ENCODE measurements at places on chromosomes 3 and 15. TPM values are rescaled to one million over a fixed set of nuclear protein-coding genes. Genes with fewer than 3 reads are reported as not detected.

The FBXO40 gene
- polyA plus RNA-seq = 0.03 TPM

The IGDCC3 gene
- 8.6 TPM for polyA plus RNA-seq

The ACAN gene
- 3.1 TPM for polyA plus RNA-seq

The NTRK3 gene
- 15.6 TPM for polyA plus RNA-seq

The AGBL1 gene
- polyA plus RNA-seq = 0.10 TPM

The CNTN4 gene
- 29.0 TPM for polyA plus RNA-seq

The MYRIP gene
- 2.0 TPM for polyA plus RNA-seq

The SUCLG2 gene
- 104 TPM for polyA plus RNA-seq

The NMNAT3 gene
- 10.9 TPM for polyA plus RNA-seq

The MYO9A gene
- 32.4 TPM for polyA plus RNA-seq

The PSMD6 gene
- polyA plus RNA-seq = 129 TPM

The SLC12A1 gene
- 470 TPM for polyA plus RNA-seq

The LYZL4 gene
- not detected for polyA plus RNA-seq

The KIF15 gene
- 23.9 TPM for polyA plus RNA-seq

The TMEM266 gene
- polyA plus RNA-seq = 10.2 TPM

- no peak for DNase-seq
These were observed 164.3 kb downstream of the ECT2 start for GRCh38 chr3:172914854-172915253.

- no peak for DNase-seq
These were observed 5.6 kb downstream of the ITPKA start for GRCh38 chr15:41499109-41499851.

GRCh38 chr3:143924522-143925285 lies 46.9 kb upstream of the DIPK2A start:
- DNase-seq = no peak

DNA sequence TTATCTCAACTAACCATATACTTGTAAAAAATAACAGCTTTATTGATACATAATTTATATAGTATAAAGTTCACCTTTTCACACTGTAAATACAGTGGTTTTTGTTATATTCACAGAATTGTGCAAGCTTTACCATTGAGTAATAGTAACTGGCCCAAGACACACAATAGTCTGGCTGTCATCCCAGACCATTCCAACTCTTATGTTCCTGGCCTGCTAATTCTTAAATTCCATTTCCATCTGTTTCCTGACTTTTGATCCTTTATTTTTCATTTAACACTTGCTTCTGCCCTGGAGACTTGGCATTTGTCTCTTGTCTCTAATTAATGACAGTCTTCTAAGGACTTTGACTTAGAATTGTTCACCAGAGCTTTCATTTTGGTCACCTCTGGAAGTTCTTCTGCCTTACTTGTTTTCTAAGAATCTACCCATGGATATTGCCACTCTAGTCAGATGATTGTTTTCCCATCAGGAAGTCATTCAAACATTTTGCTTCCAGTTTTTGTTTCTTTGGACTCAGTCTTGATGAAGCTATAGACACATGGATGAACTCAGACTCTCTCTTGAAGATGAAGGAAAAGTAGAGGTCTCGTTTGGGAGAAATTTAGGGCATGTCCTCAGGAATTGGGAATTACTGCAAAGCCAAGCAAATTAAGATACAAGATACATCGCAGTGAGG lies 27.2 kb upstream of the PLSCR4 start:
- DNase-seq = peak; percentile 16

DNA sequence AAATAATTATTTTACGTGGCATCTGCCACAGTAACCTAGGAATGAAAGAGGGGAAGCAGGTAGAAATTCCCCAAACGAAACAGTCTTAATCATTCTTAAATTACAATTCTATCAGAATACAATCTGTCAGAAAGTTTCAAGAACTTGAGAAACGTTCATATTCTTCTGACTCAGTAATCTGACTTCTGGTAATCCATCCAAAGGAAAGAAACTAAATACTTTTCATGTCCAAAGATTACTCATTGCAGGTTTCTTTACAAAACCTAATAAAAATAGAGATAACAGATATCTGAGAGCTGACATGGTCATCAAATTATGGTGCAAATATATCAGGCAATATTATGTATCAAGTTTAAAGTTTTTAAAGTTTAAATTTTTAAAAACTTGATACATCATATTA lies 109.4 kb downstream of the DLG1 start:
- DNase-seq = no peak

GRCh38 chr3:119598410-119599098 lies 869 bp downstream of the PLA1A start:
- no peak for DNase-seq

DNA sequence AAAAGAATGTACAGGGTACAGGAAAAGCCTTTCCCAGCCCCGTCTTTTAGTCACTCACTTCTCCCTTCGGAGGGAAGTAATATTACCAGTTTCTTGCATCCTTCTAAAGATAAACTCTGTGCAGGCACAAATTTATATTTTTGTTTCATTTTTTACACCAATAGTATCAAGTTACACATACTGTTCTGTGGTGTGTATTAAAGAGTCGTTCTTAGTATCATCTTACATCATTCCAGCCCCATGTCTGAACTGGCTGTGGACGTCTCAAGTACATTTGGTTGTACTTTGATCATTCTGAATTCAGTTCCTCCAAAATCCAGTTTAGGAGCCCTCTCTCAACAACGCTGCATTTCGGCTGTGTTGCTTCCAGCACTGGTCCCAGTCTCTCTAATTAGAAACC lies 68.7 kb downstream of the LMLN start:
- no peak for DNase-seq

- no peak for DNase-seq
These were observed 33.0 kb downstream of the SLC35A5 start for GRCh38 chr3:112594856-112595255.

GRCh38 chr15:72907733-72908132 lies 124.2 kb upstream of the ADPGK start:
- peak; percentile 19 for DNase-seq

- DNase-seq = peak; percentile 35
These were observed 141.7 kb downstream of the RPLP1 start for GRCh38 chr15:69593981-69594966.

- no peak for DNase-seq
These were observed 3.2 kb downstream of the KCTD6 start for GRCh38 chr3:58495101-58495500.

- no peak for DNase-seq
These were observed 278.4 kb downstream of the UACA start for GRCh38 chr15:70484993-70485392.

DNA sequence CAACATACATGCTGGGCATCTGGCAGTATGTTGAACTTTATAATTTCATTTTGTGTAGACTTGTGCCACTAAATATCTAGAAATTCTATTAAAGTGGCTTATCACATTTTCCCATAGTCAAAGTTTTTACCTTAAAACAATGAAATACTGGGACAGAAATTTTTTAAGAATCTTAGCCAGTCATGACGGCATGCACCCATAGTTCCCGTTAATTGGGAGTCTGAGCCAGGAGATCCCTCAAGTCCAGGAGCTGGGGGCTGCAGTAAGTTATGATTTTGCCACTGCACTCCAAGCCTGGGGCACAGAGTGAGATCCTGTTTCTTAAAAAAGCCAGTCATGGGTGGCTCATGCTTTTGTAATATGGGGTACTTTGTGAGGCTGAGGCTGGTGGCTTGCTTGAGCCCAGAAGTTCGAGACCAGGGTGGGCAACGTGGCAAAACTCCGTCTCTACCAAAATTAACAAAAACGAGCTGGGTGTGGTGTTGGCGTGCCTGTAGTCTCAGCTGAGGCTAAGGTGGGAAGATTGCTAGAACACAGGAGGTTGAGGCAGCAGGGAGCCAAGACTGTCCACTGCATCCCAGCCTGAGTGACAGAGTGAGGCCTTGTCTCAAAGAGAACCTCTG lies 3.1 kb downstream of the RPSA start:
- no peak for DNase-seq

- no peak for DNase-seq
These were observed 269.5 kb upstream of the GBE1 start for GRCh38 chr3:82030916-82031315.

- DNase-seq = no peak
These were observed 2.4 kb downstream of the HACD3 start for GRCh38 chr15:65532738-65533051.

GRCh38 chr3:71903112-71903495 lies 118.2 kb upstream of the PROK2 start:
- DNase-seq = no peak

DNA sequence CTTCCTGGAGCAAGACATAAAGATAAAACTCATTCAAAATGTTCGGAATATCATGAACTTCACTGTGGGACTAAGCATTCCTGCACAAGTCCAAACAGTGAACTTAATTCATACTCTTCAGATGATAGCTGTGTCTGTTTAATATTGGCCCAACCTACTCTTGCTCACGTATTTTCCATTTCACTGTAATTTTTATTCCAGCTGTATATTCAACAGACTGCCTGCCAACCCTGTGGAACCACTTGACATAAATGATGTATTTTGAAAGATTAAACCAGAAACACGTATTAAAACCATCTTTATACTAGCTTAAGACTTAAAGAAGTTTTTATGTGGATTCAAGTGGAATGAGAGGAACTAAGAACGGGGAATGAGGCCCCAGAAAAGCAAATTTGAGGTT lies 172.5 kb downstream of the TMEM108 start:
- no peak for DNase-seq

DNA sequence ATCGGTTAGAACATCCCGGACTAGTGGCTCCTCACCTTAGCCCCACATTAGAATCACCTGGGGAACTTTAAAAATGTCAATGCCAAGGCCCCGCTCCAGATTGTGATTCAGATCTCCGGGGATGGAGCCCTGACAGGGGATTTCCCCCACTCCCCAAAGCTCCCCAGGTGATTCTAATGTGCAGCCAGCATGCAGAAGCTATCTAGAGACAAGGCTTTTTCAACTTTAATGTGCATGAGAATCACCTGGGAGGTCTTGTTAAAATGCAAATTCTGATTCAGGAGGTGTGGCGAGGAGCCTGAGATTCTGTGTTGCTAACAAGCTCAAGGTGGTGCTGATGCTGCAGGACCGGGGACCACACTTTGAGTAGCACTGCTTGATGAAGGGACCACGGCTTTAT lies 156.7 kb downstream of the RAB11A start:
- DNase-seq = no peak

GRCh38 chr15:58473724-58474123 lies 41.9 kb downstream of the LIPC start:
- DNase-seq = no peak

DNA sequence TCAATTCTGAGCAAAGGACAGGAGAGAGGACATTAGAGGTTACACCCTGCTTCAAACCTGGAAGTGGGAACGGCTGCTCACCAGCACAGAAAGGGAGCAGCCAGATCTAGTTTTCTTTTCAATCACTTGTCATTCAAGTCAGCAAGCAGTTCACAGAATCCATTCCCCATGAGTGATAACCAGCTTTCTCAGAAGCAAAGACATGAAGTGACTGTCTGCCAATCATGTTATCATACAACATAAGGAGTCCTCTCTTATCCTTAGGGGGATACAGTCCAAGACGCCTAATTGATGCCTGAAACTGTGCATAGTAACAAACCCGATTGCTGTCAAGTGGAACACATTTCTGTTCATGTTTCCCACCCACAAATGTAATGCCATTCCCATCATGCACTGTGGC lies 54.7 kb downstream of the FAM98B start:
- no peak for DNase-seq

DNA sequence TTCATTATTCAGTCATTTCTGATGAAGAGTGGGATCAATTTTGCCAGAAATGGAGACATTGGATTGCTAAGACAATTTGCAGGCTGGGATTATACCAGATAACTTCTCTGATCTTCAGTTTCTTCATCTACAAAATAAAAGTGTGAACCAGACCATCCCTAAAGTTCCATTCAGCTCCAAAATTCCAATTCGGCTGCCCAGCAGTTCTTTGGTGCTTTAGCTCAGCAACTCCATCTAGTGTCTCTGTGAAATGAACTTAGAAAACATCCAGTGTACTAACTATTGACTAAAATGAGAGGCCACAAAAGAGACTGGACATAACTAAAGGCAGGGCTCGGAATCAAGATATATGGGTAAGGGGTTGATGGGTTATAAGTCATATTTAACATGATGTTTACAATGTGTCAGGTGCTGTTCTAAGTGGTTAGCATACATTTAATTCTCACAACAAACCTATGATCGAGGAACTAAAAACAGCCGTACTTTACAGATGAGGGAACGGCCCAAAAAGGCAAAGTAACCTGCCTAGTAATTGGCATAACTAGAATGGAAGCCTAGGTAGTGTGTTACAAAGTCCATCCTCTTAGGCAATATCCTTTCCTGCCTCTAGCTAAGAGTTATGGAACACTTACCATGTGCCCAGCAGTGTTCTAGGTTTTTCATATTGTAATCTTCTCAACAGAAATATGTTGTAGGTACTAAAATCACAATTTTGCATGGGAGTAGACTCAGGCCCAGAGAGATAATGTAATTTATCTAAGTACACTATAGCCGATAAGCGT lies 17.0 kb downstream of the THAP10 start:
- DNase-seq = no peak

DNA sequence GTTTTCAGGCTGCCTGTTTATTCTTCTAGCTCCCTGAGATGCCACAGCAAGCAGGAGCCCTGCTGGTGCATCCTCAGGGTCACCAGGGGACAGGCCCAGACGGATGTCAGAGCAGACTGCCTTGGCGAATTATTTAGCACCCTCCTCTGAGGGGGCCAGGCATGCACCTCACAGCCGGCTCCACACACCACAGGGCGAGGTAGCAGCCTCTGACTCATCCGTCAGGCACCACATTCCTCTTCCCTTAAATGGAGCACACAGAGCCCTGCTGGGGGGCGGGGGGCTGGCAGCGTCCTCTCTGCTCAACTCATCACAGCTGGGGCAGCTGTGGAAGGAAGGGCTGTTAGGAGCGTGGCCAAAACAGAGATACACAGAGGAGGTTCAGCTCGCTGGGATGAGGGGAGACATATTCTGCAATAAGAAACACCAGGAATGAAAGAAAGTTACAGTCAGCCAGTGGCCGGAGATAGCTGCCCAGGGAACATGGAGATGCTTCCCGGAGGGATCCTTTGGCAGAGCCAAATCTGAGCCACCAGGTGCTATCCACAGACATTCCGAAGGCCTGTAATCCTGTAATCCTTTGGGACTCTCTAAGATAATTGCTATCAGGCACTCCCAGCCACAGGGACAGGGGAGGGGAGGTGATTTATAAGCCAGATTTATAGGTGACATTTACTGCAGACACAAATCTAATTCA lies 13.9 kb upstream of the PRICKLE2 start:
- DNase-seq = no peak

- no peak for DNase-seq
These were observed 83.1 kb upstream of the PLCL2 start for GRCh38 chr3:16801698-16802097.

- DNase-seq = no peak
These were observed 131.9 kb upstream of the MEF2A start for GRCh38 chr15:99433757-99434450.

DNA sequence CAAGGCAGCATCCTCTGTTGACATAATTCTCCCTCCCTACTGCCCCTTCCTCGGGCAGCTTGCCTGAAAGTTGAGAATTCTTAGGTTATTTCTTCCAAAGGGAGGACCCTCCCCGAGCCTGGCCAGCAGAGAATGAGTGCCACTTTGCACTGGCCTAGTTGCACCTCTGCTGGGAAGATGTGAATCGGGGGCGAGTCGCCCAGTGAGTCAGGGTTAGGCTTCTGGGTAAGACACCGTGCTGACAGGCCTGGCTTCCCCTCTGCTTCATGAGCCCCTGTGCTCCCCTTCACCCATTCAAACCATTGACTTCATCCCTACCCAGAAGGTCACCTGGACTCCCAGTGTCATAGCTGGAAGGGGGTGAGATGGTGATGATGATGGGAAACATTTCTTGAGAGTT lies 82.3 kb downstream of the AAGAB start:
- DNase-seq = no peak

GRCh38 chr3:194328053-194328657 lies 23.0 kb downstream of the CPN2 start:
- DNase-seq = no peak

Measured in right renal pelvis (tissue), 4 donors.